ENCODE measurements at places on chromosomes 2 and 18. TPM values are rescaled to one million over a fixed set of nuclear protein-coding genes. Genes with fewer than 3 reads are reported as not detected.

DNA sequence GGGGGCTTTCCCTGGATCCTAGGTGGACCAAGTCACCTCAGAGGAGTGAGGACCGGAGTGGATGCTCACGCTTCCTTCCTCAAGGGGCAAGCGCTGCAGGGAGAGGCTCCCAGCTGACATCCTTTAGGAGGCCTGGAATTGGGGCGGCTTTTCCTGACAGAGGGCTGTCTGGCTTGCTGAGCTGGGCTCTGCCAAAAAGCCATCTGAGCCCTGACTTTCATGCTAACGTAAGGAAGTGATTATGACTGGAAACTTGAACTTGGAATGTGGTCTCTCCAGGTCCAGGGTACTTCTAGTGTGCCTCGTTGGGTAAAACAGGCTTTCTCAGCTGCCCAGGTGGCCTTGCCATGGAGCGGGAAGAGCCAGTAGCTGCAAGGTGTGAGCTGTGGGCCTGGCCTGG, 268.3 kb upstream of the SPRED2 start:
- no peaks in the 10 kb centered on the region for H3K36me3 ChIP-seq
- H3K27ac ChIP-seq = no peak overlapping the region
- no peak for DNase-seq
- H3K4me1 ChIP-seq = no peaks in the 10 kb centered on the region
- no peak overlapping the region for H3K4me3 ChIP-seq

DNA sequence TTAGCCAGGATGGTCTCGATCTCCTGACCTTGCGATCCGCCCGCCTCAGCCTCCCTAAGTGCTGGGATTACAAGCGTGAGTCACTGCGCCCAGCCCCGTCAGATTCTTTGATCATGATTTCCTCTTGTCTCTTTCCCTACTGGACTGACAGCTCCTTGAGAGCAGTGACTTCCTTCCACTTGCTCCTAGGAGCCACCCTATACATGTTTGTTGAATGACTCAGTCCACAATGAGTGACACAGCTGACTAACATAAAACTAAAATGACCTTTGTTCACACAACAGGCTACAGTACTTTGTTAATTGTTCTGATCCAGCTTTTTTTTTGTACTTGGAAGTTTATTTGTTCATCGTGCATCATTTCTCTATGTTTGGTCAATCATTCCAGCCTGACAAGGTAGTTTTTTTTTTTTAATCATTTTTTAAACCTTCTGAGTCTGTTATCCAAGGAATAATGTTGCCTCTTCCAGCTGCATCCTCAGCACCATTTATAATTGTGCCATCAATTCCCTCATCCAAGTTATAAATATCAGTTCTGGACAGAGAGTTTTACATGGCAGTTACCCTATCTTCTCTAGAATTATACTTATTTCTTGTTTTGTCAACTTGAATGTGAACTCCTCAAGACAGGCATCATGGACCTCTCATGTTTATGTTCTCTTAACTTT, 42.9 kb upstream of the TUBA3E start:
- peaks cover 16% of the 10 kb centered on the region for H3K27me3 ChIP-seq
- no peak for DNase-seq

DNA sequence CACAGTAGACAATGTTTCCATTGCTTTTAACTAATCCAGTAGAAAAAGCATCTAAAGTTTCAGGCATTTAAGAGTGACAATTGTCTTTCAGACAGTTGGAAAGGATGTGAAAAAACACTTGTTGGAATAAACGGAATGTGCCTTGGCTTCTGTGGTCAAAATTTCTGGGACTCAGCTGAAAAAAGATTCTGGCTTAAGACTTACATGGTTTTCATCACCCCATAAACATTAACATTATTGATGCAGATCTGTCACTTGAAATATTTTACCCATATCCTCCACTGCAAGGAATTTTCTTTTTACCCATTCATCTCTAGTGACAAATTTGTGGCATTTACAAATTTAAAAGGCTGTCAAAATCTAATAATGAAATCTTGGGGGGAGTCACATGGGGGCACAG, 166.0 kb downstream of the SRBD1 start:
- no peaks in the 10 kb centered on the region for H3K27me3 ChIP-seq
- H3K4me1 ChIP-seq = no peaks in the 10 kb centered on the region
- H3K36me3 ChIP-seq = no peaks in the 10 kb centered on the region
- DNase-seq = no peak
- H3K4me3 ChIP-seq = no peak overlapping the region
- no peak overlapping the region for H3K27ac ChIP-seq

DNA sequence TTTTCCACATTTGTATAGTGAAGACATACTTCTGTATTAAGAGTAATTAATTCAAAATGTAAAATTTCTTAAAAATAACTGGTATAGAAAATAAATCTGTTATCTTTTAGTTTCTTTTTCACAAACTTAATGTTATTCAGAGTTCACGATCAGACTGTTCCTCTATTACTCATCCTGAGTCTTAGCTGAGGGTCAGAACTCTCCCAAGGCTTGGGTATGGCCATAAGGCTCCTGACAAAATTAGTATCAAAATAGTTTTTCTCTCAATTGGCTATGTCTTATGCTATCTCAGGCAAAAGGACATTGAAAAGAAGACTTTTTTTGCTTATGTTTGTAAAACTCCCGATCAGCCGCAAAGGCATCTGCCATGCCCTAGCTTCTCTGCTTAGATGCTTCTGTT, 56.1 kb upstream of the NAB1 start:
- no peak overlapping the region for H3K27ac ChIP-seq
- no peak overlapping the region for H3K4me3 ChIP-seq
- H3K27me3 ChIP-seq = no peaks in the 10 kb centered on the region

GRCh38 chr2:197205585-197206215, 104.9 kb downstream of the ANKRD44 start:
- H3K4me3 ChIP-seq = no peak overlapping the region
- H3K4me1 ChIP-seq = peaks cover 38% of the 10 kb centered on the region
- H3K36me3 ChIP-seq = no peaks in the 10 kb centered on the region
- DNase-seq = no peak
- peak overlapping the region; percentile 49 for H3K27ac ChIP-seq

DNA sequence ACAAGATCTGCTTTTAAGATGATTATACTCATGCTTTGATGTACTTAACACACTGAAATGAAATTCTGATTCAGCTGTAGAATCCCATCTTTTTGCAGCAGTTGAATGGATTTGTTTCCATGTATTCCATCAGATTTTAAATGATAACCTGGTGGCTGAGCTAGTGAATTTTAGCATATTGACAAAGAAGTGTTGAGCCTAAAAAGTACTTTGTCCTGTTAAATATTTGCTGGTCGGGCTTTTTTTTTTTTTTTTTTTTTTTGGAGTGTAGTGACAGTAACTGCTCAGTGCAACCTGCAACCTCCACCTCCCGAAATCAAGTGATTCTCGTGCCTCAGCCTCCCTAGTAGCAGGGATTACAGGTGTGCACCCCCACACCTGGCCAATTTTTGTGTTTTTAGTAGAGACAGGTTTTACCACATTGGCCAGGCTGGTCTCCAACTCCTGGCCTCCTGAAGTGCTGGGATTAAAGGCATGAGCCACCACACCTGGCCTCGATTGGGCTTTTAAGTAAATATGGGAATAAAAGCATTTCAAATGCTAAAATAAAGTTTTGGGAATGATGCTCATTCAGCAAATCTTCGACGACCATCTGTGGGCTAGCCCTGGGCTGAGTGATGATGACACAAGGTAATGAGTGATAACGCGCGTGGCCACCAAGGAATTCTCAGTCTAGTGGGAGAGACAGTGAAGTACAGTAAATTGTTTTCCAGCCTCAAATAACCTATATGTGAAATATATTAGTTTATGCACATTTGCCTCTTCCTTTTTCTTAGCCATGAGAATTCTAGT, 2.2 kb downstream of the ELP2 start:
- no peak overlapping the region for H3K27ac ChIP-seq
- no peaks in the 10 kb centered on the region for H3K36me3 ChIP-seq
- peaks cover 51% of the 10 kb centered on the region for H3K4me1 ChIP-seq

DNA sequence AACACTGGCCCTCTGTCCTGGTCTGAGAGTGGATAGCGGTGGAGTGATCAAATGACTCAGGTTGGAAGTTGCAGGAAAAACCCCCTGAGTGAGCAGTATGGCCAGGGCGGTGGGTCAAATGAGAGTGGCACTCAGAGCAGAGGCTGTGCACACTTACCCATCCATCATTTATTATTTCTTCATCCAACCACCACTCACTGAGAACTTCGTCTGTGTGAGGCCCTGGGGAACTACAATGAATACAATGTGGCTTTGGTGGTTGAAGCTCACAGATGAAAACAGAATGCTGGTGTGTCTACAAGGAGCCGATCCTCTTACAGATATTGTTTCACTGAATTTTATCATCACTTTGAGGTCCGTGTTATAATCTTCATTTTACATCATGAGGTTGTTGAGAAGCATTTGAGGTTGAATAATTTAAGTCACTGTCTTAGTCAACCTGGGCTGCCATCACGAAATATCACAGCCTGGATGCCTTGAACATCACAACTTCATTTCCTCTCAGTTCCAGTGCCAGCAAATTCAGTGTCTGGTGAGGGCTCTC, 73.4 kb upstream of the ID2 start:
- H3K4me1 ChIP-seq = peaks cover 5% of the 10 kb centered on the region
- no peaks in the 10 kb centered on the region for H3K36me3 ChIP-seq
- DNase-seq = no peak
- no peak overlapping the region for H3K27ac ChIP-seq
- H3K27me3 ChIP-seq = peaks cover 5% of the 10 kb centered on the region

- H3K4me1 ChIP-seq = no peaks in the 10 kb centered on the region
- no peak overlapping the region for H3K27ac ChIP-seq
- H3K27me3 ChIP-seq = no peaks in the 10 kb centered on the region
- no peaks in the 10 kb centered on the region for H3K36me3 ChIP-seq
Measured at GRCh38 chr2:132549935-132550670, 119.9 kb downstream of the LYPD1 start.

- no peak overlapping the region for H3K27ac ChIP-seq
- DNase-seq = no peak
- peak overlapping the region; percentile 37 for H3K4me3 ChIP-seq
- peaks cover 27% of the 10 kb centered on the region for H3K4me1 ChIP-seq
Measured at GRCh38 chr2:286774-287392, 1.0 kb downstream of the ALKAL2 start.

GRCh38 chr2:202171241-202171825, 67.1 kb downstream of the SUMO1 start:
- H3K36me3 ChIP-seq = no peaks in the 10 kb centered on the region
- peaks cover 13% of the 10 kb centered on the region for H3K27me3 ChIP-seq
- no peaks in the 10 kb centered on the region for H3K4me1 ChIP-seq

DNA sequence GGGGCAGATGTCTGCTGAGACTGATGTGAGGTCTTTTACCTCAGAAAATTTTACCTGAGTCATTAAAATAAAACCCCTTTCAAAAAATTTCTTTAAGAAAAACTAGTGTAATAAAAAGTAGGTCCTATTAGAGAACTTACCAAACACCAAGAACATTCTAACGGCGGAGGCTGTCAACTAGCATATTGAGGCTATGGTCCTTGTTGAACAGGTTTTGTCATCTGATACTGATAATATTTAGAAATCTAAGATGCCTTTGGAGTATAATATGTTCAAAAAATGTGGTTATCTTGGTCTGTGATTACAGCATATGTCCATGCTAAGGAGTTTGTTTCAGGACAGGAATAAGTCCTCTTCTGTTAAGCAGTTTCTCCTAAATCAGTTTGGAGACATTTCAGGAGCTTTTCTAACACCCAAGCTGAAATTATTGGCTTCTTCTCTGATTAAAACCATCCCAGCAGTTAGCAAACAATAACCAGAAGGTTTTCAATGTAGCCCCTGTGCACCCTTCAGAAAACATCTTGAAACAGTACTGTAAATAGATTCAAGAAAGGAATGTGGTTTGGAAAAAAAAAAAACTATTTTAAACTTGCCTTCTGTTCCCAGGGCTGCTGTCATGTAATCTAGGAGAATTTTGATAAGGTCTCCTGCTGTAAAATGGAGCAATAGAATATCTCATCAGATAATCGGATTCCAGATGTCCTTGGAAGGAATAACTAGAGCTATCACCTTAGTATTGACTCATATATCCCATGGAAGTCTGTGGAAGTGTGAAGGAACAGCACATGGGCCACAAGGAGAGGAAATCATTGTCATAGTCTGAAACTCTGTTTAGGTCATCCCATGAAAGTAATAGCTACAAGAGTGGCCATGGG, 58.7 kb upstream of the B3GNT2 start:
- H3K4me3 ChIP-seq = no peak overlapping the region
- H3K4me1 ChIP-seq = no peaks in the 10 kb centered on the region
- no peak overlapping the region for H3K27ac ChIP-seq
- H3K27me3 ChIP-seq = no peaks in the 10 kb centered on the region

DNA sequence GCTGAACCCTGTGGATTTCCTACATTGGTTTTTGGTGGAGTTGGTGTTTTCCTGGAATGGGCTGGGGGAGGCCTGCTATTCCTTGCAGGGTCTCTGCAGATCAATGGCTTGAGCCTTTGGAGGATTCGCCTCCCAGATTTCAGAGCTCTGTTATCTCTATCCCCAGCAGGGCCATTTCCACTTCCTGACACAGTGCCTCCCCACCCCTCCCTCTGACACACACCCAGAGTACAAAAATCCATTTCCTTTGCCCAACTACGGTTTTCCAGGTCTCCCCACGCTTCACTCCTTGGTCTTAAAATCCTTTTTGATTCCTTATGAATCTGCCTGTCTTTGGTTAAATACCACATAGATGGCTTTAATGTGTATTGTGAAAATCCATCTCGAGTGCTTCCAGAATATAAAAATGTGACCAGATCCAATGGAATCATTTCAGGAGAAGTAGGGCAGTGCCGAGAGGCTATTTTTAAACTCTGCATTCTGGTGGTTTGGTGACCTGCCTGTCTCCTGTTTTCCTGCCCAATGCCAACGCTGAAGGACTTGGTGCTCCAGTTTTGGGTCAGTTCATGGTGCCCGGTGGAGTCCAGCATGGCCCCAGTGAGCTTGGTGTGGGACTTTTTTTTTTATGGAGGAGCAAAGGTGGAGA, 60.9 kb downstream of the ARL4C start:
- no peaks in the 10 kb centered on the region for H3K36me3 ChIP-seq
- peaks cover 20% of the 10 kb centered on the region for H3K4me1 ChIP-seq
- no peak overlapping the region for H3K27ac ChIP-seq
- no peak for DNase-seq
- no peaks in the 10 kb centered on the region for H3K27me3 ChIP-seq

DNA sequence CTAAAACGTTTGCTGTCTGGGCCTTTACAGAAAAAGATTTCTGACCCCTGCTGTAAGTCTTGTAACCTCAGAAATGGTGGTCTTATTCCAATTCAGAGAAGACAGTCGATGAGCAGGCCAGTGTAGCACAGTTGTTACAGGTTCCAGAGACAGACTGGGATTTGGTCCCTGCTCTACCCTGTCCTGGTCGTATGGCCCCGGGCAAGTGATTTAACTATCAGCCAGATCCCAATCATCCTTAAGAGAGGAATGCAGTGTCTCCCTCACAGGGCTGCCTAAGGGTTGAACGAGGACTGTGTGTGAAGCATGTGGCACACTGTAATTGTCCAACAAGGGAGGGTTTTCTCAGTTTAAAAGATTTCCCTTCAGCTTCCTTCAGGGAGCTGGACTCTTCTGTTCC, 47.2 kb downstream of the HK2 start:
- no peaks in the 10 kb centered on the region for H3K27me3 ChIP-seq
- H3K36me3 ChIP-seq = peaks cover 3% of the 10 kb centered on the region
- H3K4me1 ChIP-seq = no peaks in the 10 kb centered on the region
- no peak for DNase-seq
- no peak overlapping the region for H3K4me3 ChIP-seq

Gene ABCG5
- not detected for total RNA-seq

Gene SOX11
- not detected for total RNA-seq

Gene KIAA2012
- total RNA-seq = not detected

Gene ERICH2
- total RNA-seq = not detected

Gene FBXO41
- total RNA-seq = 1.4 TPM

Gene RGPD3
- 0.19 TPM for total RNA-seq

Gene ACTG2
- 107 TPM for total RNA-seq
